ENCODE measurements at places on chromosomes 2 and 18. TPM values are rescaled to one million over a fixed set of nuclear protein-coding genes. Genes with fewer than 3 reads are reported as not detected.

DNA sequence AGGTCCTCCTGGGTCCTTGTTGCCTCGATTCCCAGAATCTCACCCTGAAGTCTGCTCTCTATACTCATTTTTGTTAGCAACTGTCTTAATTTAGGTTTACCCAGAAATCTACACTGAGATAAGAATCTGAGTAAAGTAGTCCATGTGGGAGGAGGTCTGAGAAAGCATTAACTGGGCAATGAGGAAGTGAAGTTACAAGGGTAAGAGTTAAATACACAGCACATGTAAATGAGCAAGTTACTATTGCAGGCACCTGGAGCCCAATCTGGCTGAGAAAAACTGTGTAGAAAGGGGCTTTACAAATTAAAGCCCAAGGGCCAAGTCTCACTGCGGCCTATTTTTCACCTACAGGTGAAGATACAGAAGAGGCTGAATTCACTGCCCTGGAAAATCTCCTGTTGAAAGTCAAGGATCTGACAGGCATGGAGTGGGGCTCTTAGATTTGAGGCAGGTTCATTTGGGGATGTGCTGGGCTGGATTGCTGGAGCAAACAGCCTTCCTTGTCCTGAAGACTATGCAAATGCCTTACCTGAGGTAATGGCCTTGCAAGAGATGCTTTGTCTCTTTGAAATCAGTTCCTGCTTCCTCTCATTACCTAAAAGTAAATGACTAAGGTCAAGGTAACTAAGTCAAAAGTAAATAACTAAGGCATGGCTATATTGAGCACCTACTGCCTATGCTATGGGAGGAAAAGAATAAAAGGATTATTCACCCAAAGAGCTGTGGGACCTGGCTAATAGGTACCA, 84.4 kb upstream of the DYNAP start:
- DNase-seq: no peak

The POTEJ gene
- not detected for total RNA-seq

- DNase-seq: no peak
Observed at GRCh38 chr2:56239030-56239429, 55.2 kb downstream of the CCDC85A start.

The MC4R gene
- not detected for total RNA-seq

The DYNC2LI1 gene
- total RNA-seq: 28.0 TPM

The RAB6C gene
- total RNA-seq: not detected

DNA sequence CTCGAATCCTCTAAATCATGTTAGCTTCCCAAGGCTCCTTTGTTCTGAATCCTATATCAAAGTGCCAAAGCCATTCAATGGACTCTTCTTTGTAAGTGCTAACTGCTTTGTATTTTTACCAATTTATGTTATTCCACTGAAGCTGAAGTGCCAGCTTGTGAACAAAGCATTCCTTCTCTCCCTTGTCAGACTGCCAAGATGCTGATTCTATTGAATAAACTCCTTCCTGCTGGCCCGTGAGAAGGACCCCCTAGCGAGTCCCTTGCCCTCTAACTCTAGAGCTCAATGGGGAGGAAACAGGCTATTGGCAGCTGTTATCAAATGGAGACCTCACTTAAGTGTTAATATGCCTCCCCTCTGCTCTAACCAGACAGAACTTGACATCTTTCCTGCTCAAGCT, 1097.9 kb upstream of the CNTNAP5 start:
- DNase-seq: no peak

The ZC3H6 gene
- total RNA-seq: 6.6 TPM

The RTP5 gene
- not detected for total RNA-seq

The ALPP gene
- not detected for total RNA-seq

DNA sequence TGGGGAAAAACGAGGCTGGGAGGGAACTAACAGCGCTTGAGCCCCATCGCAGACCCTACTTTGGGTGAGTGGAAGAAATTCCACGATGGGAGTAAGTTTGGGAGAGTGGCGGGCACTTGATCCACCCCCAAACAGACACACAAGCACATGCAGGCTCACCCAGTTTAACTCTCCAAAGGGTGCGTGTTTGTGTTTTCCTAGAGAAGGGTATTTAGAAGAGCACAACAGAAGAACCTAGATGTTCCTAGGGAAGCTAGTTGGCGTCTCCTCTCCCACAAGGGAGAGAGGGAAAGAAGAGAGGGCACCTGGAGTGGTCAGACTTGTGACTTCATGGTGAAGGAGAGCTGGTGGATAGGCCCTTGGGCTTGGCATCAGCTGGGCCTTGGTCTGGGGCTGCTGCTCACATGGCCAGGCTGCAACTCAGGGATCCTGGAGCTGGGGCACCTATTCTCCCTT, 3.2 kb downstream of the GATA6 start:
- peak; percentile 26 for DNase-seq

GRCh38 chr2:152559008-152559407, 158.3 kb downstream of the PRPF40A start:
- DNase-seq: no peak

The ERICH2 gene
- 3.1 TPM for total RNA-seq

- DNase-seq: peak; percentile 15
Observed at GRCh38 chr2:148935791-148936190, 60.8 kb downstream of the KIF5C start.

The GATA6 gene
- 10.0 TPM for total RNA-seq

DNA sequence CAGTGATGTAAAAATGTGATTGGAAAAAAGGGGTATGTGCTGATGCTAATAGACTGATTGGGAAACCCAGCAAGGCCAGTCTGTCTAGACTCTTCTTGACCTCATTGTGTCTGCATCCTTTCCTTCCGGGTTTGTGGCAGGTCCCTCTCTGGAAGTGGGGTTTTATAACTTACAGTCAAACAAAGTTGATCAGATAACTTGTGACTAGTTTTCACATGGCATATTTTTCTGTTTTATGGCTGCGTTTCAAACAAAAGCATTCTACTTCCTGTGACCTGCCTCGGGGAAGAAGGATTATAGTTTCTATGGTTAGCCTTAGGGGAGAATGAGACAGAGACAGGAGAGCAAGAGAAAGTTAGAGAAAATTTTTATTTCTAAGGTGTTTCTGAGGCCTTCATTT, 188.7 kb upstream of the HNMT start:
- DNase-seq: no peak

The ANKRD53 gene
- 1.3 TPM for total RNA-seq

DNA sequence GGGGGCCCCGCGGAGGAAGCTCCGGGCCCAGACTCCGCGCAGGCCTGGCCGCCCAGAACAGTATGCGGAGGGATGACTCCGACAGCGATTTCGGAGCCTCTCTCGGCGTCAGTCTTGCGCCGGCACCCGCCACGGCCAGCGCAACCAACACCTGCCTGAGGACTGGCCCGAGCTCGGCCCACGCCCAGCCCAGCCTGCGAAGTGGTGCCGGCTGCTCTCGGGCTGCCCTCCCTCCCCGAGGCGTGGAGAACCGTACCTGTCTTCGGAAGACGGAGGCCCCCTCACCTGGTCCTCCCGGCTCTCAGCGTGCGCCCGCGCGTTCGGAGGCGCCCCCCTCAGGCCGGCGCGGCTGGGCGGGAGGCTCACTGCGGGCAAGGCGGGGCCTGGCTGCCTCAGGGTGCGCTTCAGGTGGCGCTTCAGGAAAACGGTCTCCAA, at the start of gene M1AP:
M1AP (minus strand) TSS at position 322 of the 435 bp plus-strand sequence. CDS start 8,055 bp downstream, outside the sequence.
- no peak for DNase-seq

The PCGF1 gene
- 31.3 TPM for total RNA-seq

- peak; percentile 73 for DNase-seq
Observed at GRCh38 chr18:13494871-13495445, 231.4 kb downstream of the FAM210A start.

GRCh38 chr18:77359561-77360314, 110.1 kb downstream of the GALR1 start:
- DNase-seq: no peak

DNA sequence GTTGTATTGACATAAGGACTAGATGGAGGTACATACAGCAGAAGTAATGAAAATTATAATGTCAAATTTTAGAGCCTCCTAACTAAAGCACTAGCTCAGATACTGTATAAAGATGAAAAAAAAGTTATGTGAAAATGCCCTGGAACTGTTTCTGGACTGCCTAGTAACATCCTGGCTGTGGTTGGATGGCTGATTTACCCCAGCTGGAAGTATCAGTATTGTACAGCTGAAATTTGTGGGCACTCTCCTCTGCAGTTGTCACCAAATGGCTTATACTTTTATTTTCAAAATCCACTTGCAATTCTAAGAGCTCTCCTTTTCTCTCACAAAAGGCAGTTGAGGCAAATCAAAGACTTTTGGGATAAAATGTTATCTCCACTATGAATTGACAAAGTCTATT, 239.2 kb downstream of the RPIA start:
- no peak for DNase-seq

The GPR45 gene
- not detected for total RNA-seq

- DNase-seq: no peak
Observed at GRCh38 chr18:8699948-8700347, 5.4 kb upstream of the MTCL1 start.

GRCh38 chr2:45743531-45744396, 92.3 kb downstream of the PRKCE start:
- DNase-seq: peak; percentile 70

- no peak for DNase-seq
Observed at GRCh38 chr18:28728891-28729290, 552.0 kb upstream of the CDH2 start.

The RGPD3 gene
- total RNA-seq: 0.17 TPM

DNA sequence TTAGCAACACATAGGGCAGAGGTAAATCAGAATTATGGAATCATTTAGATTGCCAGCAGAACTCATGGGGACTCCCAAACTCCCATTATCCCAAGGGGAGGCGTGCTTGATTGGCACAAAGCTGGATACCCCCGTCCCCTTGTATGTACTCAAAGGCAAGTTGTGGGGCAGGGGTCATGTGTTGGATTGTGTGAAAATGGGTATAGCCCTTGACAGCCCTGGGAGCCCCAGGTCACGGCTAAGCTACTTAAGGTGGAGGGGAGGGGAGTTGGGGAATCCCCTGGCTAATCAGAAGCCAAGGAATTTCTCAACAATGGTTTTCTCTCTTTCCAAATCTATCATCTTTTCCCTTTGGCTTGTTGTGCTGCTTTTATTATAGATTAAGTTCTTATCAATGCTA, 32.7 kb downstream of the CLIP4 start:
- no peak for DNase-seq

GRCh38 chr2:104572834-104573233, 281.1 kb upstream of the POU3F3 start:
- DNase-seq: peak; percentile 1

The RMDN2 gene
- 5.1 TPM for total RNA-seq

The RBM44 gene
- 0.17 TPM for total RNA-seq

DNA sequence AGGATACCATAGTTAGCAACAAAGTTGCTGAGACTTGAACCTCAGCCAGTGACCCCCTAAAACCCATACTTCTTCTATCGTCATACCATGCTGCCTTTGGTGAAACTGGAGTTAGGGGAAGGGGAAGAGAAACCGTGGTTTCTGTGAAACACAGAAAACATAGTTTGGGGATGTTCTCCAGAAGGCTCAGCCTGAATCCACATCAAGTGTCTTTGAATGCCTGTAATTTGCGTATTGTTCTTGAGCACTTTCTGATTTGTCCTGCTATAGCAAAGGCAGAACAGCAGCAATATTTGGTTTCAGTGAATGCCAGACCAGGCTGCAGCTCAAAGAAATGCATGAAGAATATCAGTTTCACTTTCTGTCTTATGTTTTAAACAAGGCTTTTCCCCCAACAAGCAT, 258.7 kb downstream of the TTC32 start:
- DNase-seq: no peak

- DNase-seq: peak; percentile 50
Observed at GRCh38 chr18:48402953-48403352, 6.2 kb downstream of the ZBTB7C start.

- DNase-seq: no peak
Observed at GRCh38 chr2:224426656-224427055, 24.7 kb upstream of the FAM124B start.

The LIMS3 gene
- total RNA-seq: not detected

DNA sequence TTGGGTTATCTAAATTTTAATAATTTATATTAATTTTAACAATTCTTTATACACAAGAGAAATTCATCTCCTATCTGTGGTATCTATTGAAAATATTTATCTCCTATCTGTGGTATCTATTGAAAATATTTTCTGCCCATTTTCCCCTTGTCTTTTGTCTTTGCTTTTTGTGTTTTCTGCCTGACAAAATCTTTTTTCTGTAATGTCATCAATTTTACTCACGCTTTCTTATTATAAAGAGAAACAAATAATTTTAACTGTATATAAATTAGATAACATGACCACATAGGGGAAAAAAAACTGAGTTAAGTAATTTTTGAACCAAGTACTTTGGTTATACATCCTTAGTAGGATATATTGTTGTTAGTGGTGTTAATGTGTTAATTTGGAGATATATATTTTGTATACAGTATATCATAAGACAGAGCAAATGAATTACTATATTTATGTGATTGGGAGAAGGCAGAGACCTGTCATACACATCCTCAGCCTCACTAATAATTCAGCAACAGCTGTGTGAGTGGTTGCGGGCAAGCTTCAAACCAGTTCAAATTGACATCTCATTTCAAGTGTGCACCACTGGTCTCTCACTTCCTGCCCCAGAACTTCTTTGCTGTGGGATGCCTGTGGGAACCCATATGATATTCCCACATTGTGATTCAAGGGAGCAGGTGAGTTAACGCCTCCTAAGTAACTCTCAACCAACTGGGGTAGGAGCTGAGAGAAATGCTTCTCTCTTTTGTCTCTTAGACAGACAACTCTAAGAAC, 292.4 kb downstream of the SP3 start:
- no peak for DNase-seq

DNA sequence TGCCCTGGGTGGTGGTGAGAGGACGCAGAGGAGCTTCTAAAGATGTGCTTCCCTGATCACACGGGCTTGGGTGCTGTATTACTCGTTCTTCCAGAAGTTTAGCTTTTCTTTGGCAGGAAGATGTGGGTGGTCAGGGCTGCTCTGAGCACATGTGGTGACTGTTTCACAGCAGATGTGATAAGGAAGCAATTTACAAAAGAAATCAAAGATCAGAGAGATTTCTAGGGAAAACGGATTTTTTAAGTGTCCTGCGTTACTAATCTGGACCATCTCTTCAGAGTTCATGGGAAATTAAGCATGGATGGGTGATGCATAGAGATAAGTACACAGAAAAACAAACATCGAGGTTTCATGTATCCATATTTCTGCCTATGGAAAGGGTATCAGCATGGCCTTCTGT, 99.4 kb downstream of the WDSUB1 start:
- peak; percentile 77 for DNase-seq

The IL36B gene
- total RNA-seq: not detected

The INHA gene
- total RNA-seq: 0.26 TPM

Data from fibroblast of lung (primary cell).